ENCODE measurements at places on chromosomes 7 and 10. TPM values are rescaled to one million over a fixed set of nuclear protein-coding genes. Genes with fewer than 3 reads are reported as not detected.

The DPP6 gene
- 1.8 TPM for total RNA-seq

The MICALL2 gene
- total RNA-seq = 53.4 TPM

The MARVELD1 gene
- 43.2 TPM for total RNA-seq

DNA sequence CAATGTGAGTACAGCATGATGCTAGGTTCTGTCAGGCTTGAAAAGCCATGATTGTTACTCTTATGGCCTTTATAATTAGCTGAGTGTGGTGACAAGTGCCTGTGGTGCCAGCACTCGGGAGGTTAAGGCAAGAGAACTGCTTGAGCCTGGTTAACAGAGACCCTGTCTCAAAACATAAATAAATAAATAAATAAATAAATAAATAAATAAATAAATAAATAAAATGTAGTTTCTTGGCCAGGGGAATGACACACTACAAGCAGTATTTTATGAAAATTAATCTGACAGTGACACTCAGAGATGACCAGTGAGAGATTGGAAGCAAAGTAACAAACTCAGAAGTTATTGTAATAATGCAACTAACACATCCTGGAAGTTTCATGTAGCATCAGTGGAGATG is 2.3 kb upstream of the MORN4 start:
- H3K27ac ChIP-seq = no peak overlapping the region
- peaks cover 7% of the 10 kb centered on the region for H3K4me1 ChIP-seq

DNA sequence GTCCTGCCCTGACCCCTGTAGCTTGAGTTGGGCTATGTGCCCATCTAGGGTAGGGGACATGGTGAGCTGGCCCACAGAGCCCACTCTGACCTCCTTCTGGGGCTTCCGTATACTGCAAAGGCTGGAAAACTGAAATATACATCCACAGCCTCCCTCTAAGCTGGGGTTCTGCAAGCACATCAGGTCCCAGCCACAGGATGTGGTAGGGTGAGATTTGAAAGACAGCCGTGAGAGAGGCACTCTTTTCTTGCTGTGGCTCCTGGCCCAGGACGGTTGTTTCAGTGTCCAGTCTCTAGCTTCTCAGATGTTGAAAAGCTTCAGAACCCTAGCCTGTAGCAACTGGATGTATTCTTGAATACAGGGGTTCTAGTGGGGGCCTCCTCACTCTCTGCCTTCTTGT is 60.1 kb upstream of the ADRB1 start:
- no peak for DNase-seq
- peaks cover 8% of the 10 kb centered on the region for H3K4me1 ChIP-seq
- H3K27ac ChIP-seq = peak overlapping the region; percentile 45
